ENCODE measurements at places on chromosomes 12 and 14.

DNA sequence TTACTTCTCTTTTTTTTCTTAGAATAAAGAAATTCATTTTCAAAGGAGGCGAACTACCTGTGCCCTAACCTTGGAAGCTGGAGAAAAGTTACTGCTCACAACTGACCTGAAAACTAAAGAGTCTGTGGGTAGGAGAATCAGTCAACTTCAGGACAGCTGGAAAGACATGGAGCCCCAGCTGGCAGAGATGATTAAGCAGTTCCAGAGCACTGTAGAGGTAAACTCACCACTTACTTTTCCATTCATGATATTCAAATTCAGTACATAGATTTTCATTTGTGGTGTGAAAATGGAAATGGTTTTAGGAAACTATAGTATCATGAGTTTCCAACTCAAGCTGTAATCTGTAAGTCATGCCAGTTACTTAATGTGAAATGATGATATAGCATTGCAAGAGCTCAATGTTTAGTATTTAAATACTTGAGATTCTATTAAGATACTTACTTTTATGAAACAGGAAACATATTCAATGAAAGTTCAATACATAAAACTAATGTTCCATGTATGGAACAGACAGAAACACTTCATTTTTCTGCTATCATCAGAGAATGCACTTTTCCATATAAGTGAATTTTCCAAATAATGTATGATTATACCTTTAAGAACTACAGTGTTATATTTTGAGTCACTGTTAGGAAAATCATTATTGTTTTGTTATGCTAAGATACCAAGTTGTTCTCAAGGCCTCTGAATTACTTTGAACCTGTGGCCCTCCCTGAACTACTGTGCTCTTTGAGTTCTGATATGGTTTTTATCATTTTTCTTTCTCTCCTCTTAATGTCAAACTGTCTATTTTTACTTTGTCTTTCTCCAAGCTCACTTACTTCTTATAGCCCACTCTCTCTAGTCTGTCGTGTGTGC is 119.0 kb downstream of the ESR2 start:
- DNase-seq = no peak

- no peak for DNase-seq
Observed at GRCh38 chr12:52813885-52814709, at the start of gene KRT4. Gene KRT4 (minus strand): TSS chr12:52814116. CDS start chr12:52814058, 58 bp downstream.

DNA sequence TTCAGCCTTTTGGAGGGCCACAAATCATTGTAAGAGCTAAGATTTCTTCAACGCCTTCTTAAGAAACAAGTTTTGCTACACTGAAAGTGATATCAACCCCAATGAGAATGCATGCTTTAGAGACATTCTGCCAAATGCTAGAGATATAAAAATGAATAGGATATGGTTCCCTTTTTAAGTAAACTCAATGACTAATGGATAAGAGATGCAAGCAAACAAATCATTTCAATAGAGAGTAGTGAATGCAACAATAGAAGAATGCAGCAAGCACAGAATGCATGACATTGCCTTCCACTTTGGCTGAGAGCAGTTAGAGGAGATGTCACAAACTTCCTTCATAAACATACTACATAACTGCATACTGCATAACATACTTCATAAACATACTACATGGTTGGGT is 116.4 kb downstream of the PDZRN4 start:
- DNase-seq = no peak

GRCh38 chr14:49992901-49993339 is 100.0 kb downstream of the ARF6 start:
- peak; percentile 91 for DNase-seq

DNA sequence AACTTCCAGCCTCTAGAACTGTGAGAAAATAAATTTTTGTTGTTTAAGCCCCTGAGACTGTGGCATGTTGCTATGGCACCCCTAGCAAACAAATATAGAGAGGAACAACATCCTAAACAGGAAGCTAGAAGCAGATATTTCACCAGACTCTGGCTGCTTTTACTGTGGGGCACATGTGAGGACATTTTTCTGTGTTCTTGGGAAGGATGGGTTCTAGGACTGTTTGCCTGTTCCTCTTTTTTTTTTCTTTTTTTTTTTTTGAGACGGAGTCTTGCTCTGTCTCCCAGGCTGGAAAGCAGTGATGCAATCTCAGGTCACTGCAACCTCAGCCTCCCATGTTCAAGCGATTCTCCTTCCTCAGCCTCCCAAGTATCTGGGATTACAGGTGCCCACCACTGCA is 4.2 kb upstream of the HRK start:
- DNase-seq = no peak

DNA sequence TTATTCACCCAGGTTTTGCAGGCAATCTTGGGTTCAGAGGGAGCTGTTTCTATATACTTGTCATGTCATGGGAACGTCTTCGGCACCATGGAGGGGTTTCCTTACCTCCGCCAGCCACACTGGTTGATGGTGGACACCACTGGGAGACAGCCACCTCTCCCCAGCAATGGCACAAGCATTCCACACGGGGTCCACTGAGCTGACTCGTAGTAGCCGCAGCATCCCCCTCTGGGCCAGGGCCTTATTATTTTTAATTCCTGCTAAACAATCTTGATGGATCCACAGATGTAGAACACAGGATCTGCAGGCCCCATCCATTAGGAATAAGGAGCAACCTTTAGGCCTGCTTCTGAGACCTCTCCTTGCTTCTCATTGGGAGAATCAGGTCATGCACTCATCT is 132.9 kb downstream of the DICER1 start:
- no peak for DNase-seq

GRCh38 chr14:56004323-56004722 is 113.9 kb upstream of the PELI2 start:
- no peak for DNase-seq

DNA sequence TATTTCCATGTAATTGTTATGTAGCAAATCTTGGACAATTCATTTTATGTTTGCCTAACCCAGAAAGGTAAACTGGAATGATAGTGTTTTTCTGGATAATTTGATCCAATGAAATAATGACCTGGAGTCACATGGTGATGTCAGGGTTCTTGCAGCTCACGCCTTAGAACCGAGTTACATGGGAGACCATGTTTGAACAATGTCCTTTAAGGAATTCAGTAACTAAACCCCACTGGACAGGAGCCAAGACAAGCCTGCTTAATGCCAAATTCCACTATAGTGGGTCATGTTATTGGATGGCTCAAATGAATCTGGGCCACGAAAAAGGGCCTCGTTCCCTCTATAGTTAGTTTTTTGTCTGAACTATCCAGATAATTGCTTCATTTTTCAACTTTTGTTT is 255.8 kb upstream of the HMGA2 start:
- no peak for DNase-seq

GRCh38 chr12:13472690-13473089 is 276.2 kb downstream of the EMP1 start:
- no peak for DNase-seq

- no peak for DNase-seq
Observed at GRCh38 chr14:29937116-29937515, 9.5 kb upstream of the PRKD1 start.

Measured in SK-MEL-5 (cell line).